ENCODE measurements at places on chromosomes 1 and 21.

DNA sequence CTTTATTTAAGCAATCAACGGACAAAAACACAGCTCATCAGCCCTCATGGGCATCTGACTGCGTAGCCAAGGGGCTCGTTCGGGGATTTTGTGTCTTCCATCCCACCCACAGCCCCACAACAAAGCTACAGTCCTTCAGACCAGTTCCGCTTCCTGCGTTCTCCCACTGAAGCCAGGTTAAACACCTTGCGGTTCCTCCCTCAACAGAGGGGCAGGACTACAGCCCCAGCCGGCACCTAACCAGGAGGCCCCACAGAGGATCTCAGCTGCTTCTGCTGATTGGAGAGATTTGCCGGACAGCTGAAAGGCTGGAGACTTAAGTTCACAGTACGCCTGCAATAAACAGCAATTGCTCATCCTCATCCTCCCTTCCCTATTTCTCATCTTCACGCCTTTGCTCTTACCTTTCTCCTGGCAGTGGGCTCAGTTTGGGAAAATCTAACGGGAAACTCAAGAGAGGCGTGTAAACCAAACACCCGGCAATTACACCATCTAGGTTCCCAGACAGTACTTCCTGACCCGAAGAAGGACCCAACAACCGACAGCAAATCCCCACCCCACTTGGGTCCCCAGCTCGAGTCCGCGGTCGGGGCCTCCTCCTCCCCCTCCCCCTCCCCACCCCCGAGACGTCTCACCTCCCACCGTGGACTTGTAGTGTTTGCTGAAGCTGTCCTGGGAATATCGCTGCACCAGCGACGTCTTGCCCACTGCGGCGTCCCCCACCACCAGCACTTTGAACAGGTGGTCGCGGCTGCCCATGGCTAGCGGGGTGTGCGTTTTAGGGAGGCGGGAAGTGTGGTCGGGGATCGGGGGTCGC, 876 bp downstream of the RAB29 start:
- peak; percentile 32 for DNase-seq

GRCh38 chr1:61192663-61193330, 110.4 kb downstream of the NFIA start:
- no peak for DNase-seq

- no peak for DNase-seq
These were observed 505 bp downstream of the LMNA start for GRCh38 chr1:156114919-156115513.

GRCh38 chr1:1144122-1144842, 28.4 kb upstream of the C1orf159 start:
- DNase-seq: no peak

- DNase-seq: no peak
These were observed 3.3 kb upstream of the TRPM2 start for GRCh38 chr21:44349847-44350772.

DNA sequence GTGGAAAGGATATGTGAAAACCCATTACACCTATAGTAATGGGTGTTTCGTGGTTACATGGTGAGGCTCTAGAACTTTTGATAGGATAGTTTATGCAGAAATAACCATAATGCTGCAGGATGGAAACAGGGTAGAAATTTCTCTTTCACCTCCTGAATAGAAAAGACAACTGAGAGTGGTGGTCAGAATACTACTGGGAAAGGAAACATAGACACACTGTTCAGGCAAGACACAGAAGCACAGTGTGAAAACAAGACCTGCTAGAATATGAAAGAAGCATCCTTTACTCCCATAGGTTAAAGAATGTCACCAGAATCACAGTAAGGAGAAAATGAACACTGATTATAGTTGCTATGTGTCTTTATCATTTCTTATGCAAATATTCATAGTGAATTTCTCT, 496.6 kb downstream of the DPYD start:
- DNase-seq: no peak

- no peak for DNase-seq
These were observed 354.9 kb upstream of the ADAMTS5 start for GRCh38 chr21:27321791-27322190.

GRCh38 chr1:109477821-109478220, 5.9 kb upstream of the ATXN7L2 start:
- DNase-seq: no peak

DNA sequence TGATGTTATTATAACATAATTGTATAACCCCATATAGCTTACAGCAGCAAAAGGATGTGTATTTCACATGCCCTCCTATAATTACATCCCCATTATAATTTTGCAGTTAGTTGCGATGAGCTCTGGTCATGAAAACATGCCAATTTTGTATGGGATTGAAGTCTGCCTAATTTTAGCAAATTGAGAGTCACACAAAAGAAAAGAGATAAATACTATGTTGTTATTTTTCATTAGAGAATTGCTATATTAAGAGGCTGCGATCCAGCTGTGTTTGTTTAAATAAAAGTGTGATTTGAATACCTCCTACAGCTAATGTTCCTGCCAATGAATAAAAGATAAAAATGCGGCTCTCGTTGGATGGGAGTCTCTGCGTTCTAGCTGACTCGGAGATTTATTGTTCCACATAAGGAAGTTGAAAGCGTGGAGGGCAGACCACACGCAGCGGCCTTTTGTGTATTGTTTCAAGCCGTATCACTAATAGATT, 461.0 kb upstream of the NFIA start:
- no peak for DNase-seq

DNA sequence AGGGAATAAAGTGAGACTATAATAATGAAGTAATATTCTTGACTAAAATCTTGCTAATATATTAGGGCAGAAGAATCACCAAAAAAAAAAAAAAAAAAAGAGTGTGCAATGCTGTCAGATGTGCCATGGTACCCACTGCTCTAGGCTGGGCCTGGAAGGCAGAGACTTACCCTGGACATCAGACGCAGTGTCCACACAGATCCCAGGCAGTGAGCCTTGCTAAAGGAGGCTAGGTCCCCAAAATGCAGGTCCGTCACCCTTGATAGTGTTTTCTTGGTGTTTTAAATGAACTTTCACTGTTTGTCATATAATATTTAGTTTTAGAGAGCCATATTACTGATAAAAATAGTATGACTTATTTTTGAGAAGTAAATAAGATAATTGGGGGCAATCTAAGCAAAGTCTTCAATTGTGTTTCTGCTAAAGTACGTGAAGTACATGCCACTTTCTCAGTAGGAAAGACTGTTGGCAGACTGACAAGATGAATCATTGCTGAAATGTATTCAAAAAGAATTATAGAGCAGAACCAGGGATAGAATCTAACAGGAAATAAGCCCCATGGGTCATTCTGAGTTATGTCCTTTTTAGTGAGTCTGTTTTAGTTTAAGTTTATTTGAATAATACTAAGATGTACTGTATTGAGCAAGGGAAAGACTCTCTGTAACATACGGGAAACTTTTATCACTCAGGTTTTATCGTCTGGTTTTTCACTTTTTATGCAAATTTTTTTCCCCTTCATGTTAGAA, 74.6 kb upstream of the PDC start:
- DNase-seq: no peak

DNA sequence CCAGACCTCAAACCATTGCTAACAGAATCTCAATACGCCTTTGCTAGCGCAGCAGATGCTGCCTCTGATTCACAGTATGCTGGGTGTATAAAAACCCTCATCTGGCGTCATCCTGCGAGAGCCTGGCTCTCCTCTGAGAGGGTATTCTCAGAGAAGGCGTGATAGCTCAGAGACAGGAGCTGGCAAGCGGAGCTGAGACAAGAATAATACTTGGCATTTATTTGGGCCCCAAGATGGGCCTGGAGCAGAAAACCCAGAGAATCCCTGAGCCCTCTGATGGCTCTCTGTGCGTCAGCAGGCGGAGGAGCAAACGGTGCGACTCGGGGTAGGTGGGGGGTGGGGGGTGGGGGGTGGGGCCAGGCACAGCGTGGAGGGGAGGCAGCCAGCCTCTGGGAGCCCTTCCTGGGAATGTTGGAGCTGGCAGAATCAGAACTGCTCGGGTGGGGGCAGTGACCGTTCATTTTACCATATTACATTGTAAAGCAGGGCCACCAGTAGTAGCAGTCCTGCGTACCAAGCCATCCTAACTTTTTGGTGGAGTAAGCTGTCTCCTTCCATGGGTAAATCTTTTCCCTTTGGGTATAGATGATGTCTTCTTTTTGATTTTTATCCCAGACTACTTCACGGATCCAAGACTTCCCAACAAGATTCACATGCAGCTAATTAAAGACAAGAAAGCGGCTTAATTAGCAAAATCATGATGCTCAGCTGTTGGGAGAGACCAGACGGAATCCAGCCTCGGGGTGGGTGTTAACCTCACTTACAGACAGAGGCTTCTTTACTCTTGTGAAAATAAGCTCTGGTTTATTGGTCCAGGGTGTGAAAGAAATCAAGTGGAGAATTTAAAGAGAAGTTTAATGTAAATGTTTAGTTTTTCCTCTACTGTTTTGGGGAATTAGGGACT, 7.1 kb downstream of the RIIAD1 start:
- DNase-seq: peak; percentile 81

DNA sequence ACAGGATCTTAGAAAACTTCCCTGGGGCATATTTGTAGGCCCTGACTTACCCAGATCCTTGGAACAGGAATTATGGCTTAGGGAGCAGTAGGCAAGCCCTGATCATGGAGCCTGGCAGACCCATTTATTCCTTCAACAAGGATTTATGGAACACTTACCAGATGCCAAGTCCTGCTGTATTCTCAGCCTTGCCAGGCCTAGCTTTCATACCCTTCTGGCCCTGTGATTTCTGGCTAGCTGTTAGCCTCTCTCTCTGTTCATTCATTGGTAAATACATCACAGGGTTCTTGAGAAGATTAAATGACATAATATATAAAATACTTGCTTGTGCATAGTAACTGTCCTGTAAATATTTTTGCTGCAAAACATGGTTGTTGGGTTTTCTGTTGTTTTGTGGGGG, 32.4 kb upstream of the SRP9 start:
- DNase-seq: no peak

DNA sequence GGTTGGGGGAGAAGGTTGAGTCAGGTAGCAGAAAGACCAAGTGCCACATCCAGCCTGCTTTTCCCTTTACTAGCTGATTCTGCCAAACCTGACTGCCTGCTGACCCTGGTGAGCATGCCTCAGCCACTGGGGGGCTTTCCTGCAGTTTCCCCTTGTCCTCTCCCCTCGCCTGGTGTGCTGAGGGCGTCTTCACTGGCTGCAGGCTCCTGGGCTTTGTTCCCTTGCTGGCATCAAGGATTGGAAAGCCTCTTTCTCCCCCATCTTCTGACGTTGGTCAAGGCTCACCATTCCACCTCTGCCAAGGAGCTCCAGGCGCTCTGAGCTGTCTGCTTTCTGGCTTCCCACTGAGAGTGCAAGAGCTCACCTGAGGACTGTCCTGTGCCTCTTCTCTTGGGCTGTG, 28.4 kb downstream of the MAN1C1 start:
- DNase-seq: no peak

DNA sequence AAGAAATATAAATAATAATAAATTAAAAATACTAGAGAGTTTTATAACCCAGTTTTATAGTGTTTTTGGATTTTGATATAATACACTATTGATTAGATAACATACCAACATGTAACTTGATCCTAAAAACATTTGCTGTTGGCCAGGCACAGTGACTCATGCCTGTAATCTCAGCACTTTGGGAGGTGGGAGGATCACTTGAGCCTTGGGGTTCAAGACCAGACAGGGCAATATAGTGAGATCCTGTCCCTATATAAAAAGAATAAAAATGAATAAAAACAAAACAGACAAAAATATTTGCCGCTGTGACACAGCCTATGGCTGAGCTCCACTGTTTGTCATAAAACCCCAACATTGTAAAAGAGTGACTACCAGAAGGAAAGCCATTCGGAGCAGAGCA, 26.1 kb downstream of the VPS13D start:
- no peak for DNase-seq

GRCh38 chr1:217983051-217983375, 302.1 kb upstream of the RRP15 start:
- DNase-seq: no peak

DNA sequence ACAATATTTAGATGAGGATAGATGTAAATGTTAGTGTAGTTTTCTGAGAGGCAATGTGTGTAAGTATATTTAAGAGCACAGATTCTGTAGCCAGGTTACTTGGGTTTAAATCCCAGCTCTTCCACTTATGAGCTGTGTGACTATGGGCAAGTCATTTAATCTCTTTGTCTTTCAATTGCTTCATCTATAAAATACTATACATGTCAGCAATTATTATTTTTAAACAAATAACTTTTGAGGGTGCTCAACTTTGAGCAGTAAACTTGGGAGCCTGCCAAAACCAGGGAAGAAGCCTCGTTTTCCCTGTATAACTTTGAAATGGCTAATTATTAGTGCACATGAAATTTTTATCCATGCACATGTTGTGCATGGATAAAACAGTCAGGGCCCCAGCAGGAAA, 222.8 kb downstream of the FOXD2 start:
- no peak for DNase-seq

DNA sequence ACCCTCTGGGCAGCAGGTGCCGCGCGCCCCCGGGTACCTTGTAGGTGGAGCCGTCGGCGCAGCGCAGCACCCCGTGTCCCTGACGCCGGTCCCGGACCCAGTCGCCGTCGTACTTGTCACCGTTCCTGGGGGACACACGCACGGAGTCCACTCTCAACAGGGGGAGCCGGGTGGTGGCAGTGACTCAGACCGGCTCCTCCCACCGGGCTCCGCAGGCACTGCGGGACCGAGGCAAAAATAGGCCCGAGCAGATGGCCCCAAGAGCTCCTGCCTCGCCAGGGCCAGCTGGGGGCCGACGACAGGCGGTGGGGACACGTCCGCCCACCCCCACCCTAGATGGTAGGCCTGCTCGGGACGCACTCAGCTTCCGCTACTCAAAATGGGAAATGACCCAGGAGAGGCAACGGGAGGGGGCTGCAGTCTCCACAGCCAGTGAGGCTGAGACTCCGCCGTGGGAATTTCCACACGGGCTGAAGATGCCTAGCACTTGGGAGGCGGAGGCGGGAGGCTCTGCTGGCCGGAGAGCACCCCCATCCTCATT, 6.3 kb downstream of the MORN1 start:
- DNase-seq: no peak

GRCh38 chr1:60367532-60367931, 294.0 kb upstream of the C1orf87 start:
- DNase-seq: peak; percentile 1

GRCh38 chr1:96220651-96221050, 500.9 kb upstream of the PTBP2 start:
- no peak for DNase-seq
